Renal cortical epithelial cell (primary cell): ENCODE measurements at places on chromosomes 3 and 15. TPM values are rescaled to one million over a fixed set of nuclear protein-coding genes. Genes with fewer than 3 reads are reported as not detected.

DNA sequence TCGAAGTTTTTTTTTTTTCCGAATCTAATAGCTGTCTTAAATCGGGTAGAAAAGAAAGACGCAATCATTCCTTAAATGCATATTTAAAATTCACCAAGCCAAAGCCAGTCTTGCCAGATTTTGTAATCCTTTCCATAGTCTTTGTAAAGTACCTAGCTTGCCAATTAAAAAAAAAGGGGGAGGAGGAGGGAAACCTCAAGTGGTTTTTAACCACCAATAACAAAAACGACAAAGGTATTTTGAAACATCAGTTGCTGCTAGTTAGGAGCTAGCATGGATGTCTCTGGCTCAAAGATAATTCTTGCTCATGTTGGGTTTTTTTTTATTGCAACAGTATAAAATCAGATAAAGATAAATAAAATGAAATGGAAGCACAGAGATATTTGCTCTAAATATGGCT, 187.9 kb downstream of the MECOM start:
- DNase-seq = no peak

SPINK8 gene
- total RNA-seq = not detected in 2 replicates

GRCh38 chr3:67580430-67581000, 73.9 kb downstream of the SUCLG2 start:
- no peak for DNase-seq

GRCh38 chr3:105402287-105402801, 35.6 kb downstream of the ALCAM start:
- DNase-seq = peak; percentile 89

- DNase-seq = no peak
These were observed 8.3 kb downstream of the CPA3 start for GRCh38 chr3:148873270-148873927.

DNA sequence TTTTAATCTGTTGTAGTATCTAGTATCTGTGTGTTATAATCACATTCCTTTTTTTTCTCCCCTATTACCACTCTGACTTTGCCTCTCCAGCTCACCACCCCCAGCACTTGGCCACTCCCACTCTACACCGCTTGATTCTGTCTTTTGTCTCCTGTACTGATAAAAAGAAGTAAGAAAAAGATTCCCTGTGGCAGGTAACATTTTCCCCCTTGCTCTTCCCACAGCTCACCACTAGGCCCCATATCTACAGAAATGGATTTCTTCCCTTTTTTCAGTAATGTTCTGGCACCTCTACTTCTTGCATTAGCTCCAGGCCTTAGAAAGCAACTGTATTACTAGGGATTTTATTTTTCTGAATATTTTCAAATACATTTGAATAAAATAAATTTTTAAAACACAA, 25.6 kb downstream of the KCNH8 start:
- DNase-seq = no peak

DNA sequence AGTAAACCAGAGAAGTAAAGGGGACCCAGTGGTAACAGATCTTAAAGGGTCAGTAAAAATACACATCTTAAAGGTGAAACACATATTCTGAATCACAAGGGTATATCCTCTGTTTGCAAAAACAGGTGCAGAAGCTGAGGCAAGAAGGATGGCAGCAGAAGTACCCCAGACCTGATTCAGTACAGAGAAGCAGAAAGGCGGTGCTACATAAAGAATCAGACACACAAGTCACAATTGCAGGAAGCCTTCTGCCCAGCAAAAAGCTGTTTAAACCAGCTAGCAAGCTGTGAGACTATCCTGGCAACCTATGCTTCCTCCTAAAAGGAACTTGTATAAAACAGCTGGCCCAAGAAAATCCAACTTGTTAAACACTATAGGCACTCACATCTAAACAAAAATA, 49.4 kb downstream of the ZNF280D start:
- DNase-seq = no peak

DNA sequence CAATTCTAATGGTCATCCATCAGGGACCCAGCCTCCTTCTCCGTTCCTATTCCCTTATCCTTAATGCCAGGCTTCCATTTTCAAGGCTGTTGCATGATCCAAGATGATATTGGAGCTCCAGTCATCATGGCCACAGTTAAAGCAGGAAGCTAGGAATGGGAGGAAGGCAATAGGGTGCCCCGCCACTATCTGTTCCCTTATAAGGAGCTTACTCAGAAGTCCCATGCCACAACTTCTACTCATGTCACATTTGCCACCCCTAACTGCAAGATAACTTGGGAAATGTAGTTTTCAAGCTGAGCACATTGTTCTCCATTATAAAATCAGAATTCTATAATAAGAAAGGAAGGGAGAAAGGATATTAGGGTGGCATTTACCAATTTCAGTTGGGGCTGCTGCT, 38.6 kb upstream of the SPSB4 start:
- no peak for DNase-seq

CKMT1B gene
- total RNA-seq = 0.10 and 1.9 TPM in 2 replicates

DNA sequence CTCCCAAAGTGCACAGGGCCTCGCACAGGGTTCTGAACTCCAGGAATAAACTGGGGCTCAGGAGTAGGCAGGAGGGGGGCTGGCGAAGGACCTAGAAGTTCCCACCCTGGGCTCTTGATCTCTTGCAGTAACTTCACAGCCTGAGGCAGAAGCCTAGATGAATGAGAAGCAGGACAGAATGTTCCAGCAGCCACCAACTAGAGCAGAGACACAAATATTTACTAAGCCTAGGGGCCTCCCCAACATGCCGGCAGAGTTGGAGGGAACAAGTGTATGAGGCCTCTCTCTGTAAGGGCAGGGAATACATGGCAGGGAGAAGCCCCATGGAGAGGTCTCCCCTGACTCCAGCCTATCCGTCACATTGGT, 25.3 kb upstream of the C15orf39 start:
- DNase-seq = peak; percentile 64

RBP2 gene
- total RNA-seq = not detected in 2 replicates

RTP1 gene
- total RNA-seq = not detected in 2 replicates

DNA sequence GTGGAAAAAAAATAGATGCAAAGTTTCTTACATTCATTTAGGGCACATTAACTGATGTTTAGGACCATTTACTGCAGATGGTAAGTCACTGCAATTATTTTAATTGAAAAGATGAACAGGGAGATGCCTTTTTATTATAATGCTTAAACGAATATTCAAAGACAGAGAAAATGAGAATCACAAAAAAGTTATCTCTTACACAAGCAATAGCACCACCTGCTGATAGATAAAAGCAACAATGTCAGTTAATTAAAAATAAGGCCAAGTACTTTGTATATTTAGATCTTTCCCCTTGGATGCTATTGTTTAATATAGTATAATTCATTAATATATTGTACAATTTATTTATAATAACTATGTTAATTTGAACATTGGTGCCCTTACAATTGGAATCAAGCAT, 55.9 kb downstream of the IFT80 start:
- DNase-seq = peak; percentile 49
